Activated naive CD4-positive, alpha-beta T cell treated with Interleukin-2 at 50 U/mL for 16 hours (primary cell): ENCODE measurements at places on chromosomes 1 and 21.

DNA sequence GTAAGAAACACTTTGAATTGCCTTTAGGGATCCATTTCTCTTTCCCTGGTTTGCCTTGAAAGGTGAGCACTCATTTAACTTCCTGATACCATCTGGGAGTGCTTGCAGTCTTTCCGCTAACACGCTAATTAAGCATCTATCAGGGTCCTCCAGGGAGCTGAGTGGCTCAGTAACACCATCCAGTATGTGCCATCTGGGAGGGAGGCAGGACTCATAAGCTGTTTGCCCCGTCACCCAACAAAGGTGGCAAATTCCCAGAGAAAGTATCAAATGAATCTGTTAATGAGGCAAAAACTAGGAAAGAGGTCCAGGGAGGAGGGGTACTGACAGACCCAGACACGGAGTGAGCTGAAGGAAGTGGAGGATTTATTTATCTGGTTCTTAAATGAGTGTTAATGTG is 430.9 kb downstream of the HLX start:
- no peak for DNase-seq

GRCh38 chr1:240188139-240188538 is 96.5 kb downstream of the FMN2 start:
- DNase-seq = no peak

GRCh38 chr1:29832471-29832870 is 596.1 kb downstream of the PTPRU start:
- no peak for DNase-seq

DNA sequence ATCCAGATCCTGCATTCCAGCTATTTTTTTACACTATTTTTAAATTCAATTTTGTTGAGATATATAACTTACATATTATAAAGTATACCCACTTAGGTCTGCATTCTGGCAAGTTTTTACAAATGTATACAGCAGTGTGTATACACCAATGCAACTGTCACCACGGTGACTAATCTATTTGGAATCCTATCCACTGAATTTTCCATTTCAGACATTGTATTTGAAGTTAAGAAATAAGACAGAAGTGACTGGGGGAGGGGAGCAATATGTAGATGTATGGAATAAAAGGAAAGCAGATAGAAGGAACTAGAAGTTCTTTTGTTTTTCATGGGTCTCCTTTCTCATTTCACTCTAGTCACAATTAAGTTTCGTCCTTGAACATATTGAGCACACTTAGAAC is 431.5 kb upstream of the CHRM3 start:
- DNase-seq = no peak

GRCh38 chr21:34201001-34201400 is 127.6 kb downstream of the MRPS6 start:
- no peak for DNase-seq

DNA sequence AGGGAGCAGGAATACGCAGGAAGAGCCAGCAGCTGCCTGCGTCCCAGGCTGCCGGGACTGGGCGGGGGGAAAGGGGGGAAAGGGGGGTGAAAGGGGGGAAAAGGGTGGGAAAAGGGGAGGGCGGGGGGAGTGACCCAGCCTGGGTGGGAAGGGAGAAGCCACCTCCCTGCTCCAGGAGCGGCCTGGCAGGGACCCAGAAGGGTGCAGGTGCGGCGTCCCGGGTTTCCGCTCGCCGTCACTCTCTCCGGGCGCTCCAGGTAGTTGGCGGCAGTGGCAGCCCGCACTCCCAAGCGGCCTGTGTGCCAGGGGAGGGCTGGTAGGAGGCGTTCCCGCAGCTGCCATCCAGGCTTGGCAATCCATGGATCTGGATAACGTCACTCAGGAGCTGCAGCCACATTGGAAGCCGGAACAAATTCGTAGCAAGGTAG is 141.0 kb upstream of the NGF start:
- no peak for DNase-seq

GRCh38 chr1:217331698-217332097 is 299.2 kb downstream of the GPATCH2 start:
- no peak for DNase-seq

- no peak for DNase-seq
These were observed 636.9 kb downstream of the KIF26B start for GRCh38 chr1:245791410-245792312.

- DNase-seq = no peak
These were observed 34.0 kb upstream of the HUNK start for GRCh38 chr21:31838586-31839355.

- DNase-seq = no peak
These were observed 151.1 kb upstream of the C8B start for GRCh38 chr1:57116871-57117270.

DNA sequence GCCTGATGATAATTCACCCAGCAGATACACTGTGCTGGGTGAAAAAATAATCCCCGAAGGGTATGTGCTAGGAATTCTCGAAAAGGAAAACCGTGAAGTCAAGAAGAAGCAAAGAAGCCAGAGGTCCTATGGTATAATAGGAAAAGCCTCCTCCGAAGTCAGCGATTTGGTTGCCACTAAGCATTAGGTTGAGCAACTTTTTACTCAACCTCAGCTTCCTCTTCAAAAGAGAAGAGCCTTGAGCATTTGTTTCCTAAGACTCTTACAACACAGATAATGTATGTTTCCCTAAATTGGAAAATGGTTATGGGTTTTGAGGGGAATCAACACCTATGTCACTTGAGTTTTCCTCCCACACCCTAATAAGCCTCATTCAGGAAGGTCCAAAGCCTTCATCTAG is 21.3 kb upstream of the MNDA start:
- DNase-seq = no peak

GRCh38 chr21:18340387-18340942 is 63.1 kb downstream of the TMPRSS15 start:
- no peak for DNase-seq

DNA sequence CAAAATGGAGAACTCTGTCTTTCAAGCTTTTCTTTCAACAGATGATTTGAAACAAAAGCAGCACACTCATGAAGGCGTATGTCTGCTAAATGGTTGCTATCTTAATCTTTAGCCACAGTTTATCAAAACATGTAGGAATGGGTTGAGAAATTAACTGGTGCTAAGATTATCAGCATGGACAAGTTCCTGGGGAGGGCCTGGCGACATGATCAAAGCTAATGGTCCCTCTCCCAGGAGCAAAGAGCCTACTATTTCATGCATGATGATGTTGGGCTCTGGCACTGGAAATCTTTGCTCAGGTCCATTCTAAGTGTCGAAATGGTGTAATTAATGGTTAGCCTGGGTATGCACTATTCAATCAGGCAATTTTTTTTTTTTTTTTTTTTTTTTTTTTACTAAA is 91.7 kb downstream of the SLC45A1 start:
- no peak for DNase-seq

DNA sequence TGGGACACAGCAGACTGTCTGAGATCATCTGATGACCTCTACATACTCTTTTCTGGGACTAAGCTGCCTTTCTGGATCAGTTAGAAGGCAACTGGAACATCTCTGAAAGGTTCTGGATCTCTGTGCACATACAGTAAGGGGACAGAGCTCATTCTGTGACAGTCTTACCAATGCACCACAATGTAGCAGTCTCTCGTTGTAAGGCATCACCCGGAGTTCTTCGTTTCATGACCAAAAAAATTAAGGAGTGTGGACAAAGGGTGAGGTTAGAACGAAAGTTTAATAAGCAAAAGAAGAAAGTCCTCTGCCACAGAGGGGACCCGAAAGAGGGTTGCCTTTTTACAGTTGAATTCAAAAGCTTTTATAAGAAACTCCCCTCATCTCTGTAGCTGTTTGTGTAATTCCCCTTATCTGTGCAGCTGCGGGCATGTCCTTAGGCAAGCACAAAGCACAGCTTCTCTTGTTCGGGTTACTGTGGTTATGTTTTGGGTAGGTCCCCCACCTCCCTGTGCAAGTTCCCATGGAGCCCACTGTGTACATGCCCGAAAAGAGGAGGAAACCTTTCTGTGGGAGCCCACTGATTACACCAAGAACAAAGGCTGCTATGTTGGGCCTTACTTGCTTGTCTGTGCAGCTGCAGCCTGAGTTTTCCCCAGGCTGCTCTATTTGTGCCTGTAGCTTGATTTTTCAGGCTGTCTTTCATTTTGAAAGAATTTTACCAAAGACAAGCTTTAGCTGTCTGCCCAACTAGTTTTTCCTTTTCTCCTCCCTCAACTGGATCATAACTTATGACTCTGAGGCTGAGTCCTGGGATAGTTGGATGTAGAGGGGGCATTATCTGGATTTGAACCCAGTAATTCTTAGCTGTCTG is 53.1 kb upstream of the CACNA1E start:
- DNase-seq = no peak

DNA sequence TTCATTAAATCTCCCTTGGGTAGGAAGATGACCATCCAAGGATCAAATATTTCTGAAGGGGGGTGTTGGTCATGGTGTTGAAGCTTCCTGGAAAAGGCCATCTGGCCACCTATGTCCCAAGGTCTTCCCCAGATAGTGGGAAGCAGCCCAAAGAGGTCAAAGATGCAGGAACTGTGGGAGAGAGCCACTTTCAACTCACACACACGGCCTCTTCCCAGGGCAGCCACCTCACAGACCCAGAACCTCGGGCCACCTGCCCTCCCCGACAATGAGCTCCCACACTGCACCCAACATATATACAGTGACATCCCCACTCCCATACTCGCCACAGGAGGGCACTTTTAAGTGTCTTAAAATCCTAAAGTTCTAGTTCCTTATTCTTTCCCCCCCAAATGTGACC is 164.5 kb upstream of the ETV3 start:
- DNase-seq = no peak

DNA sequence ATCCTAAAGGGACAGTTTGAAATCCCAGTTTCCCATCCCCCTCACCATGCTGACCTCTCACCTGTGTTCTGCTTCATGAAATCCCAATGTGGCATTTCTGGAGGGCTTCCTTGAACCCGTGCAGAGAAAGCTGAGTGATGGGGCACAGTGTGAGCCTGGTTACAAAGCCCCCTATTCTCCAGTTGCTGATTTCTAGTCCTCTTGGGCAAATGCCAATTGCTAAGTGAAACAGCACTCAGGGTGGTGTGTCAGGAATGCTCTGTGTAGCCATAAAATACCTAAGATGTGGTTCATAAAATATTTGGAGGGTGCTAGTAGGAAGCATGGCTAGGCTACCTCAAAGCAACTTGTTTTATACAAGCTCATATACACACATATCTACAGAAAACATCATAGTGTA is 32.0 kb downstream of the SUSD4 start:
- no peak for DNase-seq

- DNase-seq = no peak
These were observed 6.3 kb upstream of the UBE2U start for GRCh38 chr1:64197076-64197475.

- DNase-seq = no peak
These were observed 99.2 kb downstream of the SGIP1 start for GRCh38 chr1:66633159-66633558.

DNA sequence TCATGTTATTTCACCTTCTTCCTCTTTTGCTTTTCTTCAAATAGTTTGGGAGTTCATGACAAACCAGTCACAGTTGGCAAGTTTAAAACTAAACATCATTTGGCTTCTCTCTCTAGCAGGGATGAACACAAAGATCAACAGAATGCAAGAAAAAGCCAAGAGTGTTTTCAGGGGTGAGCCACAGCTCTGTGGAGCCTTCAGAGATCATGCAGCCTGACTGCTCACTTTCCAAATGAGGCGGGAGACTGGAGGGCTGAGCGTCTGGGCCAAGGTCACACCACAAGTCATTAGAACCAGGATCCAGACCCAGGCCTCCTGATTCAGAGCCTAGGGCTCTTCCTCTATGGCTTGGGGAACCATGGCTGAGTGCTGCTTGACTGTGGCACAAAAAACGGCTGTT is 2.7 kb downstream of the DPT start:
- DNase-seq = no peak

- no peak for DNase-seq
These were observed 545 bp downstream of the PATJ start for GRCh38 chr1:61742620-61743430.

- no peak for DNase-seq
These were observed 214 bp downstream of the NCAM2 start for GRCh38 chr21:20998456-20998789.

- DNase-seq = peak; percentile 44
These were observed 13.0 kb downstream of the CHIT1 start for GRCh38 chr1:203216274-203217138.

- no peak for DNase-seq
These were observed 62.3 kb upstream of the KCNA3 start for GRCh38 chr1:110736900-110737605.

DNA sequence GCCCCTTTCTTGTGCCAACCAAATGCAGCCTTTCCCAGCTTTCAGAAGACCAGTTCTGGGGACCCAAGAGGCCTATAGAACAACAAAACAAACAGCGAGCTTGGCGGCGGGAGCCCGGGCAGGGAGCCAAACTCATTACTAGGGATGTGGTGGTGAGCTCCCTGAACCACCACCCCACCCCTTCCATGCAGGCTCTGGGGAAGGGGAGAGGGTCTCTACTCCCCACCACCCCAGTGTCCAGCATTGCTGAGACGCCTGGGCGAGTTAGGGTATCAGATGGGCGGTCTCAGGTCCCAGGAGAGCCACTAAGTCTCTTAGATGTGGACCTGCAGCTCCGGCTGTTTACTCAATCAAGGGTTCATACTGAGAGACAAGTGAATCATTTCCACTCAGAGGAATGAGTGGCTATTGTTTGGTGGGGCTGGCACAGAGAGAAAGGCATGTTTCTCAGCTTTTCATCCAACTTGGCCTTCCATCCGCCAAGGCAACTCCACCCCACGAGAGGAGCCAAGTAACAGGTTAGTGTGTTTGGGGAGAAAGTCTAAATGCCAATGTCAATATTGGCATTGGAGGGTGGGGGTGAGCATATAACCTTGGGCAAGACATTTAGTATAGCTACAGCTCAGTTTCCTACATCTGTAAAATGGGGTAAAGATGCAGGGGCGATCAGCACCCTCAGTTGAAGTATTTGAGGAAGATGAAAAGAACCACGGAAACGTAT is 40.9 kb downstream of the PLXNA2 start:
- no peak for DNase-seq

GRCh38 chr1:173914366-173914871 is 2.7 kb downstream of the SERPINC1 start:
- DNase-seq = peak; percentile 23

DNA sequence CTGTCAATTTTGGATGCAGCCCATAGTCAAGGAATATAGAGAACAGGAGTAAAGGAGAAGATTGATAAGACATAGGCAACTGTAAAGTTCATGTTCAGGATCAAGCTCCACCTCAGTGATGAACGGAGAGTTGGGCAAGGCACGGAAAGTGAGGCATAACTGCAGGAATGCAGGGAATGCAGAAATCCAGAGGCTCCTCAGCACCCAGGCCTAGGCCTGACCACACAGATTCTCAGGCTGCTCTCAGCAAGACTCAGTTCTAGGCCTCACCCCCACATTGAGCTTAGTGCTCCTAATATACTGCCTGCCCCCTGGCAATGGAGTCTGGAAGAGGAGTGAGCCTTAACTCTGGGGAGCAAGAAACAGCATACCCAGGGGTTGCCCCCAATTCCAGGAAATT is 36.3 kb upstream of the S1PR1 start:
- no peak for DNase-seq

GRCh38 chr21:32520875-32521735 is 64.2 kb downstream of the TCP10L start:
- DNase-seq = no peak
